Lower lobe of right lung (tissue), 2 donors: ENCODE measurements at places on chromosomes 13 and 19. TPM values are rescaled to one million over a fixed set of nuclear protein-coding genes. Genes with fewer than 3 reads are reported as not detected.

The COL4A1 gene
- 161 TPM for total RNA-seq

DNA sequence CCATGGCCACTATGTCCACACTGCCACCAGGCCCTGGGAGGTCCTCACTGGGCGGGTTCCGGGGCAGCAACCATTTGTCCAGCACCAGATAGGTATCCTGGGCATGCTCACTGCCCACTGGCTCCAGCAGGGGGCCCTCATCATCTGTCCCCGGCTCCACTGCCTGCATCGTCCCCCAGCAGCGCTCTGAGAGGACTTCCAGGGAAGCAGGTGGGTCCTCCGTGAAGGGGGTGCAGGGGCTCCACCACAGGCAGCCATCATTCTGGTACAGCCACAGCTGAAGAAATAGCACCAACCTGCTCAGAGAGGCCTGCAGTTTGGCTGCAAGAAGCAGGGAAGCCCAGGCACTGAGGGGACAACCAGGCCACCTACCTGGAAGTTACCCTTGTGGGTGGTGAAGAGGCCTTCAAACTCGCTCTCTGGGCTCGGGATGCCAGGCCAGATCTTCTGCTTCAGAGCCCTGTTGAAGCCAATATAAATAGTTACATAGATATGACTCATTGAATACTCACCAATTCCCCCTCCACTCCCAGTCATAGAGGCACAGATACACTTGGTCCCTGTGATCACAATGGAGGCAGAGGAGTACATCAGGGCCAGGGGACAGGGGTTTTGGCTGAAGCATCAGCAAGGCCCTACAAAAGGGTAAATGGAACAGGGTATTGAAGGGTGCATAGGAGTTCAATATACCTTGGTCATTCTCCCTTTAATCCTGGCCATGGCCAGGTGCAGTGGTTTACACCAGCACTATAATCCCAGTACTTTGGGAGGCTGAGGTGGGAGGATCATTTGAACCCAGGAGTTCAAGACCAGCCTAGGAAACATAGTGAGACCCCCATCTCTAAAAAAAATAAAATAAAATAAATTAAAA is 4.1 kb downstream of the SWSAP1 start:
- peak; percentile 64 for DNase-seq

GRCh38 chr19:4267101-4267900 is 11.8 kb upstream of the SHD start:
- peak; percentile 70 for DNase-seq

- DNase-seq = no peak
Measured at GRCh38 chr19:1832046-1832663, 16.1 kb downstream of the REXO1 start.

GRCh38 chr13:52010890-52011631 is at the start of gene ATP7B:
TSS of gene ATP7B (minus strand) at chr13:52011450. CDS start at chr13:52011337, 113 bp downstream.
- no peak for DNase-seq
